ENCODE measurements at places on chromosomes 5 and 9. TPM values are rescaled to one million over a fixed set of nuclear protein-coding genes. Genes with fewer than 3 reads are reported as not detected.

- no peak for DNase-seq
Measured at GRCh38 chr9:92353051-92353450, 27.3 kb downstream of the CENPP start.

The TNFSF15 gene
- 5.2 TPM for total RNA-seq

DNA sequence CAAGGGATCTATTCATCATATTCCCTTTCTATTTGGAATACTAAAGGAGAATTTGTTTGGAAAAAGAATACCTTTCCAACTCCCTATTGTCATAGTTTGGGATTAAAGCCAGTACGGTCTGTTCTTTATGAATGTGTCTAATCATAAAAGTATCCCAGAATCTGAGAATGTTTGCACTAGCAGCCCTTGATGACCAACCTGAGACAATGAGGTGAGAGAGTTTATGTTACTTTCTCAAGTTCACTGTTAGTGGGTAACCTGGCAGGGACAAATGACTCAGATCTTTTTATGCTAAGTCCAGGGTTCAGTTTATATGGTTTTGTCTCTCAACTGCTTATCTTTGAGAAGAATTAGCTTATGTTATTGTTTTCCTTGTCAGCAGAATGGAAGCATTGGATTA is 25.3 kb upstream of the TLR4 start:
- no peak for DNase-seq

- DNase-seq = peak; percentile 61
Measured at GRCh38 chr9:134399435-134400056, 73.3 kb downstream of the RXRA start.

The EDIL3 gene
- total RNA-seq = not detected

DNA sequence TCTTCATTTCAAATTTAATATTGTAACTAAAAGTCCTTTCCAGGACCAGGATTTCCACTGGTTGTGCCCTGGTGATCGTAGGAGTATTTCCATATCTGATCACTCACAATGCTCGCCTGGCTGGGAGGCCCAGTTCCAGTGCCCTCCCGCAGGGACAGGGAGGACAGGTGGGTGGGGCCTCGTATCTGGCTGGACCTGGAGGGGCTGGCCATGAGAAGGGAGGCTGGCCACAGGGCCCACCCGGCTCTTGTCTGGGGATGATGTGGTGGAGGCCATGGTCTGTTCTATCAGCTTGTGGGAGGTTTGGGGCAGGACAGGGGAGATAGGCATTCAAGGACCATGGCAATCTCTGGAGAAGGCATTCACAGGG is 286.4 kb downstream of the GADD45G start:
- no peak for DNase-seq

DNA sequence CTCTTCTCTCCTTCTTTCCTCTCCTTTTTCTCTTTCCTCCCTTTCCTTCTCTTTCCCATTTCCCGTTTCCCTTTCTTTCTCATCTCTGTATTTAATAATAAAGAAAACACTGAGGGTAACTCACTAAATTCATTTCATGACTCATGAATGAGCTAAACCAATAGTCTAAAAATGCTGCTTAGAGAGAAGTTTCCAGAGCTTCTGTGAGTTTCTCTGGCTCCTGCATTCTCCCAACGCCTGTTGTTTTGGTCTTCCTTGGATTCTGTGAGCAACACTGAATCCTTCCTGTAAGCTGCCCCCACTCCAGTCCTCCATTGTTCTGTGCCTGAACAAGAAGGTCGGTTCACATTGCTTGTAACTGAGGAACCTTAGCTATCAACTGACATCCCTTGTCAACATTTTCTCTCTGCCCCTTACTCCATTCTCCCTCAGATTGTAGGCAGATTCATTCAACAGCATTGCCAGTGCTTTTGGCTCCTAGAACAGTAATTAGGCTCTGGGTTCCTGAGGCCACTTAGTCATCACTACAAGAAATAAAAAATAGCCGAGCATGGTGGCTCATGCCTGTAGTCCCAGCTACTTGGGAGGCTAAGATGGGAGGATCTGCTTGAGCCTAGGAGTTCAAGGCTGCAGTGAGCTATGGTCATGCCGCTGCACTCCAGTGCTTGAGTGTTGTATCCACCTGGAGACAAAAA is 237.7 kb upstream of the KLF4 start:
- DNase-seq = no peak

The ELAVL2 gene
- not detected for total RNA-seq

DNA sequence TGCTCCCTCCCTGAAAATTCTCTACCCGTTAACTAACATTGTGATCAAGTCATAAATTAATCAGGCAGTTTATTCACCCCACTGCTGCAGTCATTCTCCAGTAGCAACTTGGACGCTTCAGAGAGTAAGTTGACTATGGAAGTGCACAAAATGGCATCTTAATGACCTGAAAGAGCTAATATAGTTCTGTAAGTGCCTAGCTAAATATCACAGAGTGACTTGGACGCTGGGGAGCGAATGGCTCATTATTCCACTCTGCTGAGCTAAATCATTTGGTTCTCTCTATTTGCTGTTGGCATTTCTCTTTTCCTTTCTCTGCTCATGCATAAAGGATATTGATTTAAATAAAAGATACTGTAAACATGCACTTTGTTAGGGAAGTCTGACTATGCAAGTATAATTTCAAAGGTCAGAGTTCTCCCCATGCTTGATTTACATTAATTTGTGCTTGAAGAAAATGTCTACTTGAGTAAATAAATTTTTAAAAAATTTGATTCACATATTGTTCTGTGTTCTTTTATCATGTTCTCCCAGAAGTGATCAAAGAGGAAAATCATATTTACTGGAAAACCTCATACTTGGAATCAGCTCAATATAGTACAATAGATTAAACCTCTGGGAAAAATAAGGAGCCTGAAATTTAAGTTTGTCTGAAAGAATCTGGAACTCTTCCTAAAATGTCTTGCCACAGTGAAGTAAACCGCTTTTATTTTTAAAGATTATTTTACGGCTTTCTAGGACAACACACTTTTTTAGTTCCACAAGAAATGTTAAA is 169.5 kb upstream of the HAPLN1 start:
- DNase-seq = no peak

The ANP32B gene
- 22.7 TPM for total RNA-seq

DNA sequence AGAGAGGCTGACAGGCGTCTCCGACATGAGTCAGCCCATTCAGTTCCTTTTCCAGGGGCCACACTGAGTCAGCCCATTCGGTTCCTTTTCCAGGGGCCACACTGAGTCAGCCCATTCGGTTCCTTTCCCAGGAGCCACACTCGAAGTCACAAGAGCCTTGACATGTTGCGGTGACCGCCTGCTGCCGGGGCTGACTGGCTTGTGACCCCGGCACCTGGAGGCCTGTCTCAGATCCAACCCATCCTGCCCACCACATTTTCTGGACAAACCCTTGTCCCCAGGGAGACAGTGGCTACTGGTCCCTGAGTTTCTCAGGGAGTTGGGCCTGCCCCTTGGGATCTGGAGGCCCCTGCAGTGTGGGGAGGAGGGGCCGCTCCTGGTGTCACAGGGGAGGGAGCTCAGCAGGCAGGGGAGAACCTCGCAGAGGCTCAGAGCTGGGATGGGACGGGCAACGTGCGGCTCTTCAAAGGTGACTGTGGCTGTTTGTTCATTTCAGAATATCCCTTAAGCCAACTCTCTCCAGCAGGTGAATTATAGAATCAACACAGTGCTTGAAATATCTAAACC is 40.5 kb upstream of the LPCAT1 start:
- DNase-seq = no peak

- DNase-seq = no peak
Measured at GRCh38 chr5:3301306-3301705, 294.3 kb upstream of the IRX1 start.

The NRARP gene
- total RNA-seq = 116 TPM

The FOXD4L3 gene
- total RNA-seq = not detected

- DNase-seq = no peak
Measured at GRCh38 chr5:135170500-135170899, 136.5 kb upstream of the PITX1 start.

GRCh38 chr5:5318426-5319190 is 103.9 kb upstream of the ICE1 start:
- no peak for DNase-seq

GRCh38 chr9:137381501-137382443 is 41.2 kb downstream of the EXD3 start:
- DNase-seq = no peak

- DNase-seq = peak; percentile 76
Measured at GRCh38 chr5:5270958-5271785, 131.0 kb downstream of the ADAMTS16 start.

The PCDHGB5 gene
- total RNA-seq = not detected

The PFN3 gene
- total RNA-seq = not detected

DNA sequence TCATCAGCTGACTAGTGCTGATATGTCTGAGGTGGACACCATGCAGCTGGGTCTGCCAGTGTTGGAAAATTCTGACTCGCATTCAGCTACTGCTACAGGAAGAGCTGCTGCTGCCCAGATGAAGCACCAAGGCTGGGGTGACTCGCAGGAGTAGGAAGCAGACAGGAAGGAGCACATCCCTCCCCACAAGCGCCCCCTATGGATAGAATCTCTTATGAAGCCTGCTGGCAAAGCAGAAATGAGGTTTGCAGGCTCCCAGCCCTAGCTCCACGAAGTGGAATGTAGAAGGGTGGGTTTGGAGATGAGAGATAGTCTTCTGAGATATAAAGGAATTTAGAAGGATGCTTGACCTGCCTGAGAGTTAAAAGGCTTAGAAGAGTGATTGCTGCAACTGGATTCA is 443.0 kb downstream of the ACTL7B start:
- peak; percentile 31 for DNase-seq

DNA sequence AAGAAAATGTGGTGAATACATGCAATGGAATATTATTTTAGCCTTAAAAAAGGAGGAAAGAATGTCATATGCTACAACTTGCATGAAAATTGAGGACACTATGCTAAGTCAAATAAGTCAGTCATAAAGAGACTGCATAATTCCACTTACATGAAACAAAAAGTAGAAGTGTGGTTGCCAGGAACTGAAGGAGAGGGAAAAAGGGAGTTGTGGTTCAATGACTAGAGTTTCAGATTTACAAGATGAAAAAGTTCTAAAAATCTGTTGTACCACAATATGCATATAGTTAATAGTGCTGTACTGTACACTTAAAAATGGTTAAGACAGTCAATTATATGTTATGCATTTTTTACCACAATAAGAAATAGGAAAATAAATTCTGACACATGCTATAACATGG is 95.4 kb downstream of the SLC44A1 start:
- DNase-seq = no peak

The TAL2 gene
- not detected for total RNA-seq

DNA sequence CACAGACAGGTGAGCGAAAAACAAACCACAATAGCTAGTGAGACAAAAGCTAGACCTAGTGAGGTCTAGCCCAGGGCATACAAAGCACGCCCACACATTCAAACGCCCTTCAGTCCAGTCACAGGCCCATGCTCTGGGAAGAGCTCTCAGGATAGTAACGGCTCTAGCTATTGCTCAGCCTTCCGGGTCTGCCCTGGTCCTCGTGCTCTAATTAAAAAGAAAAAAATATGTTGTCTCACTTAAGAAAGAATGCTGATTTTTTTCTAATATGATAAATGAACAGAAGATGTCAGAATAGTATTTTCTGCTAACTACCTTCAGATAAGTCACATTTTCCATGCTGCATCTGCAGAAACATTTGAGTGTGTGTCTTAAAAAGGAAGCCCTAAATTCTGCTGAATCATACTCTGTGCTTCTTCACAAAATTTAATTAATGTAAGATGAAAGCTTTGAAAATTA is 94.5 kb downstream of the PLPP1 start:
- no peak for DNase-seq

- no peak for DNase-seq
Measured at GRCh38 chr9:68940573-68940972, 73.3 kb downstream of the PRKACG start.

GRCh38 chr9:100411472-100412283 is 15.3 kb upstream of the MSANTD3 start:
- DNase-seq = peak; percentile 89

DNA sequence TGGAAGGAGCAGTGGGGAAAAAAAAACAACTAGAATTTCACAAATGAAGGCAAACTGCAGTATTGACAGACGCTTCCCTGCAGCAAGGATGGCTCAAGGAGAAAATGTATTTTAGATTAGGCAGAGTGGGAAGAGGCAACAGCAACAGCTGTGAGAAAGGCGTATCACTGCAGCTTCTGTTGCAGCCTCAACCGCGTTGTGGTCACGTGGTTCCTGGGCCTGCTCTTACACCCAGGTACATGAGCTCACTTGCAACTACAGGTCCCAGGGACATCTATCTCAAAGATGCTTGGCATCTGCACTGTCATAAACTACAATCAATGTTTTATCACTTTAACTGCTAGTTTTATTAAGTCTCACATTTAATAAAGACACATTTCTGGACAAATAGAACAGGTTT is 36.0 kb upstream of the GOLM1 start:
- DNase-seq = no peak

GRCh38 chr5:1640421-1640881 is 116.7 kb upstream of the LPCAT1 start:
- DNase-seq = no peak

GRCh38 chr5:65895891-65896290 is 30.5 kb upstream of the ERBIN start:
- DNase-seq = no peak

DNA sequence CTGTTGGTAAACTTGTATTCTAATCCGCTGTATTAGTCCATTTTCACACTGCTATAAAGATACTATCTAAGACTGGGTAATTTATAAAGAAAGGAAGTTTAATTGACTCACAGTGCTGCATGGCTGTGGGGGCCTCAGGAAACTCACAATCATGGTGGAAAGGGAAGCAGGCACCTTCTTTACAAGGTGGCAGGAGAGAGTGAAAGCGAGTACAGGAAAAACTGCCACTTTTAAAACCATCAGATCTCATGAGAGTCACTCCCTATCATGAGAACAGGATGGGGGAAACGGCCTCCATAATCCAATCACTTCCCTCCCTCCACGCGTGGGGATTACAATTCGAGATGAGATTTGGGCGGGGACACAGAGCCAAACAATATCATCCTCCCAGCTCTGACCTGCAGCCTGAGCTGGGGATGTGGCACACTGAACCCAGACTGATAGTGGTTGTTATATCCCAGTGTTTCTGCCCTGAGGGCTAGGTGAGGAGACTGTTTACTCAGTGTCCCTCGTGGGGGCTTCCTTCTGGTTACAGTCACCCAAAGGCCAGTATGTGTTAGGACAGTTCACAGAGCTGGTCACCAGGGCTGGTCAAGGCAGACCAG is 488.3 kb downstream of the KDM4C start:
- DNase-seq = no peak

GRCh38 chr9:38043931-38044623 is 24.9 kb downstream of the SHB start:
- DNase-seq = peak; percentile 69

- no peak for DNase-seq
Measured at GRCh38 chr9:35105571-35106342, 2.8 kb upstream of the STOML2 start.

GRCh38 chr5:1040571-1040970 is 32.0 kb downstream of the NKD2 start:
- DNase-seq = no peak

- no peak for DNase-seq
Measured at GRCh38 chr5:83488271-83488670, 16.7 kb downstream of the VCAN start.

The GPX8 gene
- total RNA-seq = 0.37 TPM

DNA sequence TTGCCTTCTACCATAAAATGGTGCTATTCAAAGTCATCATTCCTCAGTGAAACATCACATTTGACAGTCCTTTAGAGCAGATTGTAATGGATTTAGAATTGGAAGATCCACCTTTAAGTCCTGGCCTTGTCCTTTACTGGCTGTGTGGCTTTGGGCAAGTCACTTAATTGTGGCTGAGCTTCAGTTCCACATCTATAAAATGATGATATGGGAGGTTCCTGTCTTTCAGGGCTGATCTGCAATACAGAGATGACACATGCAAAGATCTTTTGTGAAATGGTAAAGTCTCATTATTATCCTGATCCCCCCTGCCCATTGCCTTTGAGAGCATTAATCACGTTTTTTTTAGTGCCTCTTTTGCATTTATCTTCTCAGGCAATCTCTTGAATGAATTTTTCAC is 58.2 kb downstream of the ZFAND5 start:
- DNase-seq = no peak

Measured in HT-29 (cell line).